Melanocyte of skin (primary cell): ENCODE measurements at places on chromosomes 4 and X. TPM values are rescaled to one million over a fixed set of nuclear protein-coding genes. Genes with fewer than 3 reads are reported as not detected.

The SLC49A3 gene
- total RNA-seq: 5.9 and 6.2 TPM in 2 replicates

The MCF2 gene
- 2.4 and 4.0 TPM in 2 replicates for total RNA-seq

The FHIP1A gene
- total RNA-seq: 0.36 and 1.0 TPM in 2 replicates

The TLR1 gene
- 6.3 and 8.2 TPM in 2 replicates for total RNA-seq

The OTUD5 gene
- total RNA-seq: 24.0 and 27.3 TPM in 2 replicates
